ENCODE measurements at places on chromosomes 13 and 19.

DNA sequence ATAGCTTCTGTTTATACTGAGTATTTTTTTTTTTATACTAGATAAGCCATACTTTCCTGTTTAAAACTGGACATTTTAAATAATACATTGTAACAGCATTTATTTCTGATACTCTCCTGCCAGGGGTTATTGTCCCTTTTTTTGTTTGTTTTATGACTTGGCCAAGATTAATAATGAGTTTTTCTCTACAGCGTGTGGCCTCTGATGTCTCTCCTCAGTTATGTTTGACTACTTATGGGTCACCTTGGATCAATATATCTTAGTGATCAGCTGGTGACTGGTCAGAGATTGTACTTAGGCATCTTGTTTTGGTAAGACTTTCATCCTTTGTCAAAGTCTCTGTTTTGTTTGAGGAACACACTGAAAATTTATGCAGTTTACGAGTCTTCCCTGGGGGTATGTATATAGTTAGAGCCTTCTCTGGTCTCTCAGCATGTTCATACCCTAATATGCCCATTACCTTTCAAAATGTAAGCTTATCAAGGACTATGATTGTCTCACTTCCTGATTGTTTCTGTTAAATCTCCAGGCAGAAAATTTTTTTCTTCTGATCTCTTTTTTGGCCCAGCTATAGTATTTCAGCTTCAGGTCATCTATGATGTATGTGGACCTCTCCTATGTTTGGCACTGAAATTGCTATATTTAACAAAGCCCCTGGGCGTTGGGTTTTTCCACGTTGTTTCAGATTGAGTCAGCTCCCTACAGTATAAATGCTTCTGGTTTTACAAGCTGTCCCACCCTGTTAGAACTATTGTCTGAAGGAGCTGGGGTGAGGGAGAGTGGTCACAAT, 87.9 kb downstream of the URI1 start:
- no peak for DNase-seq

DNA sequence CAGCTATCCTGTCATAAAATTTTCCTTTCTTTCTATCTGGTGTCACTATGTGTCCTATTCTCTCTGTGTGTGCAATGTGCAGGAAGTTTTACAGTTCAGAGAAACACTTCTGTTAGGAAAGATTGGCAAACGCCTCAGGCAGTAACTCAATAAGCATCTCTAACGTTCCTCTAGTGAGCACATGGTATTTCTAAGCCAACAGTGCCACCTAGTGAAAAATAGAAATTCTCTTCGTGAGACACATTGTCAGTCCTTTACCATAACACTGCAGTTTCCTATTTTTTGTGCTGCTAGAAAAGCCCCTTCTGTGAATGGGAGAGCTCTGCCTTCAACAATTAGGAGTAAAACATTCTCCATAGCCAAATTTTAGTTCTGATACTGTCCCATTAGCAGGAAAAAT, 50.7 kb downstream of the ZNF723 start:
- DNase-seq = no peak

- no peak for DNase-seq
Observed at GRCh38 chr19:40690050-40690692, at the start of gene NUMBL. Gene NUMBL, minus strand, starts transcription at chr19:40690651. Its CDS starts 168 bp downstream, at chr19:40690483.

DNA sequence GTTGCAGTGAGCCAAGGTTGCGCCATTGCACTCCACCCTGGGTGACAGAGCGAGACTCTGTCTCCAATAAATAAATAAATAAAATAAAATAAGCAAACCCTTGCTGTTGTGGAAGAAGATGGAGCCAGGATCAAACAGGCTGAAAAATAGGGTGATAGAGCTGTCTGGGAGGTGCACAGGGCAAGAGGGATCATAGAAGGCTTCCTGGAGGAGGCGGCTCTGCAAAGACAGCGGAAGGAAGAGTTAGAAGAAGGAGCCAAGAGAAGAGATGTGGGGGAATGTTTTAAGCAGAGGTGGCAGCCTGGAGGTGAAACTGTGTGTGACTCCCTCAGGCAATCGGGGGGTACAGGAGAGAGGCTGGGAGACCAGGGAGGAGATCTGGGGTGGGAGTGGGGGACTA, 40.6 kb downstream of the ZNRF4 start:
- DNase-seq = no peak

DNA sequence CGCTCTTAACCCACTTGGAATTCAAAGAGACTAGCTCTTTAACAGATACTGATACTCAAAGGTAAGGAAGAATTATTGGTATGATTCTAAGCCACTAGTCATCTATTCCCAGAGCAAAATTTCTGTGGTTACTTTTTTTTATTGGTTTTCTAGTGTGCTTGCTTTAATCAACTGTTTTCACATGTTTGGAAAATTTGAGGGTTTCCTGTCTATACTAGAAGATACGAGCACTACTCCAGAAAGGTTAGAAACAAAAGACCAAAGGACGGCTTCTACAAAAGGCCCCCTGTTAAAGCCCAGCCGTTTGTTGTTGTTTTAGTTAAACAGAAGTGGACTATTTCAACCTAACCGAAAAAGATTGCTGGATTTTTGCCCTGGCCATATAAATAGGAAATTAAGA, 18.5 kb upstream of the LPAR6 start:
- DNase-seq = no peak

GRCh38 chr13:111658145-111659100, 338.0 kb downstream of the TEX29 start:
- DNase-seq = no peak

Measured in stimulated activated CD4-positive, alpha-beta T cell treated with anti-CD3 and anti-CD28 coated beads, Interleukin-2, amount 100 ng/mL, for 4 hours (primary cell).